Stimulated activated CD4-positive, alpha-beta T cell treated with anti-CD3 and anti-CD28 coated beads, Interleukin-2, amount 100 ng/mL, for 4 hours (primary cell): ENCODE measurements at places on chromosomes 5 and 9.

DNA sequence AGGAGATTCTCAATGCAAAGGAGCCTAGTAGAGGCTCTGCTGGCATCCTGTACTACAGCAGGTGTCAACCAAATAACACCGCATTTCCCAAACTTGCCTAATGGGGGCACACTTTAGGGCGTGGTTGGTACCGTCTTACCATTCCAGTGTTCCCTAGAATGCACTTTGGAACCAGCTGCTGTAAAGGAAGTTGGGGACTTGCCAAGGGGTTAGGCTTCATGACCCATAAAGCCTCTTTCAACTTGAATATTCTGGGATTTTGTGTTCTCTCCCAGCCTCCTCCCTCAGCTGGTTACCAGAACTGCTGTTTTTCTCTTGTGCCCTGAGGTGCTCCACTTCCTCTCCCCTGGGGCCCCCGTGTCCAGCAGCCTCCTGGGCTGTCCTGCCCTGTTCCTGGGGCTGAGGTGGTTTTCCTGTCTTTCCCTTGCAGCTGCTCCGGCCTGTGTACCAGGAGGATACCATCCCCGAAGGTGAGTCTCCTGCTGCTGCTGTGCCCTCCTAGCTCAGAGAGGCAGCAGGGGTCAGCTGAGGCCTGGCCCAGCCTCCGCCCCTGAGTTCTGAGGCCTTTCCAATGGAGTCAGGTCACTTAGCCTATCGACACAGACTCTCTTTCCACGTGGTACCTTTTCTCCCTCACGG, 44.7 kb downstream of the RGS3 start:
- no peak for DNase-seq

DNA sequence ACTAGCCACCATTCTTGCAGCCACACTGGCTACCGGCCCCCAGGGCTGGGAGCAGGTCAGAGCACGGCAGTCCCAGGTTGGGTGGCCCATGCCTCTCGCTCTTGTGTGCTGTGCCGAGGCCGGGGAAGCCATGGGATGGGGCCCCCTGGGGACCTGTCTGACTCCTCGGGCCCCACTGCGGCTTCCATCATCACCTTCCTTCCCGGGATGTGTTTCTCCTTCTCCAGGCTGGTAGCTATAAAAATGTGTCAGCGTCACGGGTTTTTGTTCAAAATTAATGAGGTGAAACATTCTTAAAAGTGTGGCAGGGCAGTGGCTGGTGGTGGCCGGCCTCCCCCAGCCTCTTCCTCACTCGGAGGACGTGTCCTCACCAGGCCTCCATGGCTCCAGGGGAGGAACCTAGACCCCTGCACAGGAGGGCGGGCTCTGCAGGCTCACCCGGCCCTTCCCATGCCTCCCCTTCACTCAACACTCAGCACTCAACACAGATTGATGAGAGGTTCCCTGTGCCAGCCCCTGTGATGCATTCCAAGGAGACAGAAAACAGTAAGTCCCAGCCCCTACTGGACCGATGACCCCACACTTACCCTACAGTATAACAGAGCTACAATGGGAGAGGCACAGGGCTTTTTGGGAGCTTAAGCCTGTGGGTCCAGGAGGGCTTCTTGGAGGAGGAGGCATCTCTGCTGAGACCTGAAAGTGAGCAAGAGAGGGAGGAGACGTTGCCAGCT, 43.2 kb downstream of the PTGES start:
- no peak for DNase-seq

DNA sequence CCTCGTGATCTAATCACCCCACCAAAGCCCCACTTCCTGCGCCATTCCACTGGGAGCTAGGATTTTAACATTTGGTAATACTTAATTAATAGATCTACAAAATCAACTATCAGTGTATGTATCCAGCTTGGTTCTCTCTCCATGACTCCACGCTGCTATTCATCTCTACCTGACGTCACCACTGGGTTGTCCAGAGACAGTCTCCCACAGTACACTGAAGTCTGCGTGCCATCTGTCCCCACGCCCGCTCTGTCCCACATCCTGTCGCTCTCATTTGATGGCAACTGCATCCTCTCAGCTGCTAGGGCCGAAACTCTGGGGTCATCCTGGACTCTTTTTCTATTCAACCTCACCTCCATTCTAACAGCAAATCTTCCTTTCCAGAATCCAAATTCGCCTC, 53.2 kb downstream of the ANKRD33B start:
- no peak for DNase-seq

DNA sequence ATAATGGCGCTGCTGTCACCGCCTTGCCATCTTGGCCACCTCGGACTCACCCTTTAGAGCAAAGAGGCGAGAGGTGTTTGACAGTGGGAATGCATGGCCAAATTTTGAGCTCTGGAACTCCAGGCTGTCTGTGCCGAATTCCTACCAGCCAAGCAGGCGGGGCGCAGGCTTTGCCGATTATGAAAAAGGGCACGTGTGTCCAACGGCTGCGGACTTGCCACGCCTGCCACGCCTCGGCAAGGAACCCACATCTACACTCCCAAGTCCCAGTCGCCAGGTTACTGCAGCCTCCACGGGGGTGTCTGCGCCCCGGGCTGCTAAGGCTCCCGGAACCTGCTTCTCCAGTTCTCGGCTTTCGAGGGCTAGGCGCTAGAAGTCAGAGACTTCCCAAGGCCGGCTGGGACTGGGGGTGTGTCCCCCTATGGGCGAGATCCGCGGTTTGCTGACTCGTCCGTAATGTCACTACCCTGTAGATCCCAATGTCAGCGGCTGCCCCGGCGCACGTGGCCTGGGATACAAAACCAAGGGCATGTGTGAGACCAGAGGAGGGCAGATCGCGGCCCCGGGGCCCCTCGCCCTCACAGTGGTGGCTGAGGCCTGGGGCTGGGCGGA, 2.8 kb downstream of the NPR3 start:
- DNase-seq, result no peak

DNA sequence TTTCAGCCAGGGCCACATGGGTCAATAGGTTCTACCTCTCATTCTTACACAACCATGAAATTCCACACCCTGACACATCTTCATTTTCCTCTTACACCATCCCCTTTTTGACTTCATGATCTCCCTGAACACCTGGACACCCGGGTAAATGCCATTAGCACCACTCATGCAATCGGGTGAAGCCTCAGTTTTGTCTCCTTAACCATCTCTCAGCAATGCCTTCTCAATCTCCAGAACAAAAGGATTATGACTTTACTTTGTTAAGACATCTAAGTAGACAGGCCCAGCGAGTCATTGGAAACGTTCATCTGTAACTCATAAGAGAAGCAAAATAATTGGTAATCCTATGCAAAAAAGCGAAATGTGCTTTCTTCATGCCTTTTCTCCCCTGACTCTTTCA, 49.9 kb downstream of the ADAMTS12 start:
- no peak for DNase-seq

GRCh38 chr9:928363-929042, 48.0 kb upstream of the DMRT3 start:
- no peak for DNase-seq

- DNase-seq, result no peak
Observed at GRCh38 chr5:112581811-112582320, 155.8 kb upstream of the APC start.
